ENCODE measurements at places on chromosomes 1 and 21. TPM values are rescaled to one million over a fixed set of nuclear protein-coding genes. Genes with fewer than 3 reads are reported as not detected.

GRCh38 chr21:44893948-44894656 is 20.6 kb upstream of the PTTG1IP start:
- DNase-seq, result no peak

DNA sequence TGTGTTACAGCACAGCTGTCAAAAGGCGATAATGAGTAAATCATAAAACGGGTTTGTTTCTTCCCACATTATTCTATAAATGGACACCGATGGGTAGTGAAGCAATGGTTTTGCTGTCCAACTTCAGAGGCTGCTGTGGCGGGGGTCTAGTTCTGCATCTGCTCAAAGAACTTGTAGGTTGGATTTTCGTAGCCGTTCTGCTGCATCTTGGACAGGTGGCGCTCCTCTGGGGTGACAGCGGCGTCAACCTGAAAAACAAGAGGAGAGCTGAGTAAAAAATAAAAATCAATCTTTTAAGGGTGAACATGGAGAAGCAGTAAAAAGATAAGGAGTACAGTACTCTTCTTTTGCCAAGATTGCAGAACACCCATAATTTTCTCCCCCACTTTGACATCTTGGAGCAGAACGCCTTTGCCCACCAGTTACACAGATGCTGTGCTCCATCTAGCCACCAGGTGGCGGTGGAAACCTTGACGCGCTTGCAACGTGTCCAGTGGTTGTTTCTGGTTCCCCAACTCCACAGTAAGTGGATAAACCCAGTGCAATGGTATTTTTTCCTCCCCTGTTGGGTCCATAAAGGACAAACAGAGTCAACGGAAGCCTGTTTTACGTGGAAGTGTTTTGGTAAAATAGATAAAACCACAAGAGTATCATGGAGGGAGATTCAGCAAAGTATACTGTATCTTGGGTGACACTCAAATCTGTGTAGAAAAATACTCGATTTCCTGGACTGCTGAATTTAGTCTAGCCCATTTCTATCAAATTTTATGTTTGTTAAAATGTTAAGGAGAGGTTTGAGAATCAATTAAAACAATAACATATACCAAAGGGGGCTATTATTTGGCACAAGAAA is 147.0 kb downstream of the GABPA start:
- no peak for DNase-seq

GRCh38 chr21:32411350-32412161 is 950 bp upstream of the EVA1C start:
- DNase-seq, result peak; percentile 98

The KIF17 gene
- total RNA-seq, result 5.6 TPM

The UBE2Q1 gene
- total RNA-seq, result 31.4 TPM
